Heart right ventricle (tissue), 16 donors: ENCODE measurements at places on chromosomes 2 and 18.

- no peak for DNase-seq
These were observed 1.2 kb downstream of the STON1 start for GRCh38 chr2:48531141-48531648.

GRCh38 chr2:95261602-95262001 is 12.6 kb upstream of the PROM2 start:
- no peak for DNase-seq

DNA sequence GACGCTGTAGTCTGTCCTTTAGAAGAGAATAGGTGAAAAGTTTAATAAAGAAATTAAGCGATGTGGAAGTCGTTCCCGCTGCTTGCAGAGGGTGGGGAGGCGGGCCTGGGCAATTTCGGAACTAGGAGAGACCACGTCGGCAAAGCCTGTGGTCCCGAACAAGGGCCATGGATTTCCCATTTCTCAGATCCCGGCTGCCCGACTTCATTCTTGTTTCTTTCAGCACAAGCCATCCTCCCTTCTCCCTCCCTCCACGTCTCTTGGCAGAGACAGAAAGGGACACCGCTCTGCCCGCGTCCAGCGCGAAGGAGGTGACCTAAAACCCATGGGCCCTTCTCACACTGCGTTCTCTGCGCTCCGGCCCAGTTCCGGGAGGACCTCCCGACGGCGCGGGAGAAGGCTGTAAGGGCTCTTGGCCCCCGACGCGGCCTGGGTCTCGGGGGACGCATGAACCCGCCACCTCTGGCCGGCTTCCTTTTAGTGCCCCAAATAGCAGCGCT is 2.2 kb upstream of the BCL2L11 start:
- peak; percentile 36 for DNase-seq

GRCh38 chr18:10591896-10592295 is 66.1 kb downstream of the NAPG start:
- DNase-seq, result no peak

DNA sequence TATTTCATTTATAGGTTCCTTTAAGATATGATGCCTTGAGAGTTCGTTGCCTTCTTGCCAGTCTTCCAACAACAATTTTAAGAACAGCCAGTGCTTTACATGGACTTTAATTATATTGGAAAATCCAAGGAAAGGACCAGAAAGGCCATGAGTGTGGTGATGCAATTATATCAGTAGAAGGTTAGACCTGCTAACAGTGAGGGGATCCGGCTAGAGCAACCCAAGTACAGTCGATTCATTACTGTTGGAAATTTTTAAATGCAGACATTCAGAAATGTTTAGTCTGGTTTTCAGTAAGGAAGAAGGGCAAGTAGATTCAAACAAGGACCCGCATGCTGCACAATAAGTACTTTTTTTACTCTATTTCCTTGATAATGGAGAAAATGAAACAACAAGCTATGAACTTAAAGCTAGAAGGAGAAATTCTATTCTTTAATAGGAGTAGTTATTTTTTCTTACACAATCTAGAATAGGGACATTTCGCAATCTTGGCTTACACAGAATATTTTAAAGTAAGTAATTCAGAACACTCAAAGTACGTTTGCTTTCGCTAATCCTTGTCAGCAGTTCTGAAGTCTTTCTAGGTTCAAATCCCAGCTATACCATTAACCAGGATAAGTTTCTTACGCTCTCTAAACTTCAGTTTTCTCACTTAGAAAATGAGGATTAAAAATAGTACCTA is 405.5 kb downstream of the MEIS1 start:
- no peak for DNase-seq
